ENCODE measurements at places on chromosomes 13 and 19.
A peak's percentile ranks its signal among the peaks of the same experiment; 100 is the strongest.

GRCh38 chr13:26722321-26722720 is 38.3 kb downstream of the GPR12 start:
- no peak overlapping the region for H3K4me3 ChIP-seq
- H3K36me3 ChIP-seq = no peaks in the 10 kb centered on the region
- no peak overlapping the region for H3K27ac ChIP-seq
- ATAC-seq = no peak
- H3K27me3 ChIP-seq = no peaks in the 10 kb centered on the region
- H3K4me1 ChIP-seq = no peaks in the 10 kb centered on the region

DNA sequence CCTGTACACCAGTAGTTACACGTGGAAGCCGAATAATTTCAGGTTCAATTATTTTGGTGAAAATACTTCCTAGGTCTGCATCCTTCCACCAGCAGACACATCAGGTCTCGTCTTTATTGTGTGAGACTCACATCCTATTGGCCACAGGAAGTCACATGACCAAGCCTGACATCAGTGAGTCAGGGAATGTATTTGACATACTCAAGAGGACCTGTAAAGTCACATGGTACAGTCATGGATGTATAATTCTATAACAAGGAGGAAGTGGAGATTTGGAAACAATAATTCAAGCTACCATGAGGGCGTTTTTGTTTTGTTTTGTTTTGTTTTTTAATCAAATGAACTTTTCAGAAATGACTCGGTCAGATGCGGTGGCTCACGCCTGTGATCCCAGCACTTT is 9.3 kb upstream of the HIF3A start:
- no peaks in the 10 kb centered on the region for H3K27me3 ChIP-seq
- no peak overlapping the region for H3K27ac ChIP-seq
- no peaks in the 10 kb centered on the region for H3K36me3 ChIP-seq
- H3K4me1 ChIP-seq = no peaks in the 10 kb centered on the region
- H3K4me3 ChIP-seq = no peak overlapping the region

GRCh38 chr13:49498206-49498605 is 2.5 kb downstream of the PHF11 start:
- peak overlapping the region; percentile 93 for H3K4me3 ChIP-seq
- H3K4me1 ChIP-seq = peaks cover 44% of the 10 kb centered on the region
- H3K27ac ChIP-seq = peak overlapping the region; percentile 93

DNA sequence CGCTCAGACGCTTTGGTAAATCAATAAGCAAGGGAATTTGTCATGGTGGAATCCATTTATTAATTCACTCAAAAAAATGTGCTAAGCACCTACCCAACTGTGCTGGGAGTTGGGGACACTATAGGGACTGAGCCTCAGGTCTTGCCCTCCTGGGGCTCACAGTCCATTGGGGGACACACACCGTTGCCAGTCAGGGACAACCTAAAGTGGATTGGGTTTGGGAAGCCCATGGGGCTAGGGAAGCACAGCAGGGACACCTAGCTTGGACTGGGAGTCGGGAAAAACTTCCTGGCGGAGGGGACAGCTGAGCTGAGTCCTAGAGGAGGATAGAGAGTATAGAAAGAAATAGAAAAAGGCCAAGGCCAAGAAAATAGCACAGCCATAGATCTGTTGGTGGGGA is 8.5 kb downstream of the FOSB start:
- H3K27me3 ChIP-seq = no peaks in the 10 kb centered on the region
- H3K36me3 ChIP-seq = peaks cover 50% of the 10 kb centered on the region
- peaks cover 24% of the 10 kb centered on the region for H3K4me1 ChIP-seq
- H3K27ac ChIP-seq = no peak overlapping the region

- peaks cover 20% of the 10 kb centered on the region for H3K27me3 ChIP-seq
- ATAC-seq = peak; percentile 95
- H3K4me1 ChIP-seq = peaks cover 8% of the 10 kb centered on the region
- H3K36me3 ChIP-seq = no peaks in the 10 kb centered on the region
These were observed 339.0 kb downstream of the RFC3 start for GRCh38 chr13:34156841-34157365.

DNA sequence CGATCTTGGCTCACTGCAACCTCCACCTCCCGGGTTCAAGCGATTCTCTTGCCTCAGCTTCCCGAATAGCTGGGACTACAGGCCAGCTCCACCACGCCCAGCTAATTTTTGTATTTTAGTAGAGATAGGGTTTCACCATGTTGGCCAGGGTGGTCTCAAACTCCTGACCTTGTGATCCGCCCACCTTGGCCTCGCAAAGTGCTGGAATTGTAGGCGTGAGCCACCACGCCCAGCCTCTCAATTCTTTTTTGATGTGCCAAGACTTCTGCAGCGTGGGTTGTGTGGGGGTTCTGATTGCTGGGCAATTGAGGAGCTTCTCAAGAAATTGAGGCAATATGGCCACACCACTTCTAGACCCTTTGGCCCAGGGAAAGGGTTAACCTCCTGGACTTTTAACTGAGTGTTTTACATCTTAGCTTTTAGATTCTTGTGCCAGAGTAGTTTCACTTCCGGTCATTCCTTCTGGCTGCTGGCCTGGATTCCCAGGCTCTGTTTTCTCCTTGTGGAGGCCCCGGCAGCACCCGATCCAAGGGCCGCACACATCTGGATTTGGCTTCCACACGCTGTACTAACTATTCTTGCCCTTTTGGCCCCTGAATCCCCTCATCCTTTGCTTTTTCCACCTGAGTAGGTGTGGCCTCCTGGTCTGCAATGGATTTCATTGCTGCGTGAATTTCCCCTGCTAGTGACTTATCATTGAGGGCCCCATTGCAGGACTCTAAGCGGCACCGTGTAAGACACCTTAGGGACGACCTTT is 14.7 kb downstream of the SMARCA4 start:
- H3K36me3 ChIP-seq = no peaks in the 10 kb centered on the region
- peaks cover 13% of the 10 kb centered on the region for H3K4me1 ChIP-seq
- H3K4me3 ChIP-seq = no peak overlapping the region
- no peak for ATAC-seq

DNA sequence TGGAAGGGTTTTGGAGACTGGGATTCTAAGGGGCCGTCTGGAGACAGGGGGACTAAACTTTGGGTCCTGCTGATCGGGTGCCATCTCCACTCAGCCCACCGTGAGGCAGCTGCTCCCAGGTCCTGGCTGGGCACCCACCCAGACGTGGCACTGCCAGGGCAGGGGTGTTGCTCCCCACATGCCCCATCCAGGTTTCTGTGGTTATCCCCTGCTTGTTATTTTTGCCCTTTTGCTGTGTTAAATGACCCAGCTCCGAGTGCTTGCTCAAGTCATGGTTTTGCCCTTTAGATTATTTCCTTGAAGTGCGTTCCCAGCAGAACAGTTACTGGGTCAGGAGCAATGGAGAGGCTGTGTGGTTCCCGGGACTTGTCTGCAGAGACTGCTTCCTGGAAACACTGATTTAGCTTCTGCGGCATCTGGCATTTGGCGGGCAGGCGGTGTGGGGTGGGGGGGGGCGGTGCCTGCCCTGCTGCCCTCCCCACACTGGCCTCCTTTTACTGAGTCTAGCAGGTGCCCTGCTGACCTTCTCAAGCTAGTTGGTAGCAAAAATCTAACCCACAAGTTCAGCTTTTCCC is 1.9 kb downstream of the RAB11B start:
- H3K27me3 ChIP-seq = no peaks in the 10 kb centered on the region
- H3K4me1 ChIP-seq = peaks cover 20% of the 10 kb centered on the region

DNA sequence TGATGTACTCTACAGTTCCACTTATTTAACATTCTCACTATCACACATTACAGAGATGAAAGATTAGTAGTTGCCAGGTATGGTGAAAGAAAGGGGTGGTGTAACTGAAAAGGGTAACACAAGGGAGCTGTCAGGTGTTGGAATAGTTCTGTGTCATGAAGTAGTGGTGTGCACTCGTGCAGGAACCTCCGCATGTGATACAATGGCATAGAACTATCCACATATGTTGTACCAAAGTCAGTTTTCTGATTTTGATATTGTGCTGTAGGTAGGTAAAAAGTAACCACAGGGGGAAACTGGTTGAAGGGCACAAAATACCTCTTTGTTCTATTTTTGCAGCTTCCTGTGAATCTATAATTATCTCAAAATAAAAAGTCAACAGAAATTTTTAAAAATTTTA is 24.4 kb upstream of the RPL21 start:
- H3K4me3 ChIP-seq = no peak overlapping the region
- H3K4me1 ChIP-seq = no peaks in the 10 kb centered on the region
- no peak overlapping the region for H3K27ac ChIP-seq
- no peak for ATAC-seq
- H3K27me3 ChIP-seq = peaks cover 21% of the 10 kb centered on the region

DNA sequence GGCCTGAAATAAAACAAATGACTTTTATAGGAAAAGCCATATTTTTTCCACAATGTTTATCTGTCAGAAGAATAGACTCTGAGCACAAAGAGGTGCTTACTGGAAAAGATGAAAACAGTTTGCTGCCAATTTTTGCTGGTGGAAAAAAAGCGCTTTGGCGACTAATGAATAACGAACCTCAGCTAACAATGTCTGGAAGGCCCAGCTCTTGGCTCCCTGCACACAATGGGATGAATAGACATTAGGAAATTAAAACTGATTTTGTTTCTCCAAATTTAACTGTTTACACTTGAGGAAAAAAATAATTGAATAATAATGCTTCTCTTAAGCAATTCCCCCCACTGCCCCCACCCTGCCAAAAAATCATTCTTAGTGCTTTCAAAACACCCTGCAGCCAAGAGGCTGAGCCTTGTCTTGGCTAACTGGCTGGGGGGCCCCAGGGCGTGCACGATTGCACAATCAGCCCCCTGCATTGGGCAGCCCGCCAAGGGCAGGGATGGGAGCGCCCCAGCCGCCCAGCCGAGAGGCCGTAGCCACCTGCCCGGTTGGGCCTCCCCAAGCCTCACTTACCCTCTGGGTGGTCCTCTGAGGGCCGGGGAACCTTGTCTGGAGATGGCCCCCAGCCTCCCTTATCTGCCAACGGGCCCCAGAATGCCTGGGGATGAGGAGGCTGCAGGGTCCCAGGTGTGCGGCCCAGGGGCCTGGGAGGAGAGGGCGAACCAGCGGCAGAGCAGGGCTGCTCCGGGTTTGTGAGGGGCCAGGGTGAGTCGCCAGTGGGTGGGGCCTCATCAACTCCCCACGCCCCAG is 16.8 kb downstream of the CEBPG start:
- H3K4me1 ChIP-seq = no peaks in the 10 kb centered on the region
- ATAC-seq = no peak
- no peak overlapping the region for H3K4me3 ChIP-seq
- H3K36me3 ChIP-seq = peaks cover 2% of the 10 kb centered on the region
- no peaks in the 10 kb centered on the region for H3K27me3 ChIP-seq

- H3K4me1 ChIP-seq = no peaks in the 10 kb centered on the region
- H3K4me3 ChIP-seq = no peak overlapping the region
- no peaks in the 10 kb centered on the region for H3K36me3 ChIP-seq
- peaks cover 14% of the 10 kb centered on the region for H3K27me3 ChIP-seq
These were observed 420.6 kb downstream of the DCT start for GRCh38 chr13:94058821-94059360.

DNA sequence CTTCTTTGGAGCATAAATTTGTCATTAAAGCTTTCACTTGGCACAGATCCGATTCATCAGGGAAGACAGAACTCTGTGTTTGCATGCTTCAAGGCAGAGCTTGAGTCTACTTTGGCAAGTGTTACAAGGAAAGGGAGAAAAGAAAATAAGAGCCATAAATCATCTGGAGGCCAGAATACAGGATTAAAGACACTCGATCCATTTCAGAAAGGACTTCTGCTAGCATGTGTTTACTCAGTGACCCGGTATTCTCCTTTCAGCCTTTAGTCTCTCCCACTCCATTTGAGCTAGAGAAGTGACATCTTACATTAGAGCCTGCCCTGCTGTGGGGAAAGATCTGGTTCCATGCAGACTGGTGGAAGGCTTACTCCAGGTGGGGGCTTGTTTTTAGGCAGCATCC is 306.4 kb downstream of the KLF5 start:
- no peaks in the 10 kb centered on the region for H3K4me1 ChIP-seq
- H3K27me3 ChIP-seq = no peaks in the 10 kb centered on the region
- H3K36me3 ChIP-seq = no peaks in the 10 kb centered on the region
- no peak for ATAC-seq
- H3K27ac ChIP-seq = no peak overlapping the region
- H3K4me3 ChIP-seq = no peak overlapping the region

- ATAC-seq = peak; percentile 67
- H3K36me3 ChIP-seq = no peaks in the 10 kb centered on the region
- no peaks in the 10 kb centered on the region for H3K27me3 ChIP-seq
These were observed 9.0 kb upstream of the ACSBG2 start for GRCh38 chr19:6126335-6126974.

DNA sequence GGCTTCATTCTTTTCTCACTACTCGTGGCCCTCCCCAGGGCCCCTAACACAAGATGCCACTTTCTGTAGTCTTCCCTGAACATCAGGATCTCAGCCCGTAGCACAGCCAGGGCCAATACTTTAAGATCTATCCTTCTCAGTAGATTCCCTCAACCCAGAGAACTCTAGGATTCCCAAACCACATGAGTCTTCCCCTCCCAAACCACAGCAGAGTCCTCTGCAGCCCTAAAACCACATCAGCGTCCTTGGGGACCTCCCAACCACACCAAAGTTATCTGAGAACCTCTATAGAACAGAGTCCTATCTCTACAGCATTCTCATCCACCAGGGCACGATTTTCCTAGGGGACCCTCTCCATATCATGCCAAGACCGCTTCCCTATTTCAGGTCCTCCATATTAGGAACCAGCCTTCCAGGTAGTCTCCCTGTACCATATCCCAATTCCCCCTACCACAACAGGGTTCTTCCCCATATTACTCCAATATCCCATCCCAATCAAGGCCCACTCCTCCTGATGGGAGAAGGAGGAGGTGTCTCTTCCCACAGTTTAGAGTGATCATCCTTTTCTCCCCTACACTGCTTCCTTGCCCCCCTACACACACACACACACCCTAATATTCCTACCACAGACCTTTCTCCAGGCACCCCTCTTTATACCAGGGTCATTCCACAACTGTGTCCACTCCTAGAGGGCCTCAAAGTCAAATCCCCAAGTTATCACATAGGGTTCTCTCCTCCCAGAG is 1.4 kb downstream of the DYRK1B start:
- H3K4me1 ChIP-seq = peaks cover 27% of the 10 kb centered on the region
- no peaks in the 10 kb centered on the region for H3K27me3 ChIP-seq
- ATAC-seq = no peak
- H3K36me3 ChIP-seq = peaks cover 93% of the 10 kb centered on the region
- peak overlapping the region; percentile 79 for H3K27ac ChIP-seq
- H3K4me3 ChIP-seq = peak overlapping the region; percentile 62

GRCh38 chr13:24199016-24199415 is 38.5 kb downstream of the SPATA13 start:
- H3K4me1 ChIP-seq = peaks cover 9% of the 10 kb centered on the region
- no peak for ATAC-seq
- H3K27me3 ChIP-seq = peaks cover 3% of the 10 kb centered on the region
- no peaks in the 10 kb centered on the region for H3K36me3 ChIP-seq
- H3K4me3 ChIP-seq = no peak overlapping the region

DNA sequence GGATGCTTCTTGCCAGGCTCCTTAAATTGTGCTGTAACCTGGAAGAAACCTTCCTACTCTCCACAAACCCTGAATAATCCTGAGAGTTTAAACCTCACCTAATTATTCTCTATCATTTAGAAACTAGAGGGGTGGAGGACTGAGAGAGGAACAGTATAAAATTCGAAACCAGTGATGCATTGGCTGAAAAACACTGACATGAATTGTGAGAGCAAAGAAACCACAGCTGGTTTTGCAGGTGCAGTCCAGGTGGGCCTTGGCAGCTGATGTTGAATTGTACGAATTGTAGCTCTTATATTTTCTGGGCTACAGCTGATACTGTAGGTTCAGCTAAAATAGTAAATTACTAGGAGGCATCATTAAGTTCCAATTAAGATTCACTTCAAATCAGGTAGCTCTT is 227.0 kb upstream of the SLITRK5 start:
- H3K27me3 ChIP-seq = no peaks in the 10 kb centered on the region
- no peak overlapping the region for H3K4me3 ChIP-seq
- no peak for ATAC-seq
- H3K36me3 ChIP-seq = no peaks in the 10 kb centered on the region
- no peaks in the 10 kb centered on the region for H3K4me1 ChIP-seq

GRCh38 chr19:3768015-3768747 is 3.8 kb downstream of the RAX2 start:
- peaks cover 12% of the 10 kb centered on the region for H3K36me3 ChIP-seq
- no peaks in the 10 kb centered on the region for H3K27me3 ChIP-seq
- ATAC-seq = no peak
- no peak overlapping the region for H3K27ac ChIP-seq
- peaks cover 6% of the 10 kb centered on the region for H3K4me1 ChIP-seq
- H3K4me3 ChIP-seq = no peak overlapping the region
